CD8-positive, alpha-beta memory T cell (primary cell): ENCODE measurements at places on chromosomes 5 and 9.
A peak's percentile ranks its signal among the peaks of the same experiment; 100 is the strongest.

DNA sequence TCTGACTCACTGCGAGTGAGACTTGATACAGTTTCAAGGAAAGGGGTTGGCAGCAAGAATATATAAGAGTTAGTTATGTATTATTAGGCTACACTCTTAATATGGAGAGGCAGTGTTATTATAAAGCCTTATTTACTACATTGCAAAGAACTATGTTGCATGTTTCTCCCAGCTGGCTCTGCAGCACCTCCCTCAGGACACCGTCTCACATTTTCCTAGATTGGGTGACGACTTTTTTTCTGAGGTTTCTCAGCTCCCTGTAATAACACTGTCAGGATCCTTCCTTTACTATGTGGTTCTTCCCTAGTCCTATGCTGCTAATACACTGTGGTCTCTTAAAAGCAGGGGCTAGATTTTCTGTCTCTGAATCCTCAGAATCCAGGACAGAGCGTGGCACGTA, 153.7 kb downstream of the INSYN2B start:
- no peak for DNase-seq

DNA sequence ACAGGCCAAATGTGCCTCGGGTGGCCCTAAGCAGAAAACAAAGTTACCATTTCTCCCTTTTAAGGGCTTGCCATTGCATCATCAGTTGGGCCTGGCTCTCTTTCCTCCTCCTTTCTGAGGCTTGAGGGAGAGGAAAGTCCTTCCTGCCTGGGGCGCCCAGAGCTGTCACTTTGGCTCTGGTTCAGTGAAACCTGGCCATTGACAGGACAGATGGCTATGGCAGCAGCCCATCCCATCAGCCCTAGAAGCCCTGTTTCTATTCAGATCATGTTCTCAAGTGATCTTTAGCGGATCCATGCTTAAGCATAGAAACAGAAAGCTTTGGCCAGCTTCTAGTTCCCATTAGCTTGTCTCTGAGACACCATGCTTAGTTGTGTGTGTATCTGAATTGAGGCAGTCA, 293.4 kb downstream of the YTHDC2 start:
- DNase-seq = no peak

GRCh38 chr9:36144309-36145232, 8.0 kb downstream of the GLIPR2 start:
- DNase-seq = no peak

GRCh38 chr5:5649641-5650040, 227.2 kb downstream of the ICE1 start:
- DNase-seq = no peak

DNA sequence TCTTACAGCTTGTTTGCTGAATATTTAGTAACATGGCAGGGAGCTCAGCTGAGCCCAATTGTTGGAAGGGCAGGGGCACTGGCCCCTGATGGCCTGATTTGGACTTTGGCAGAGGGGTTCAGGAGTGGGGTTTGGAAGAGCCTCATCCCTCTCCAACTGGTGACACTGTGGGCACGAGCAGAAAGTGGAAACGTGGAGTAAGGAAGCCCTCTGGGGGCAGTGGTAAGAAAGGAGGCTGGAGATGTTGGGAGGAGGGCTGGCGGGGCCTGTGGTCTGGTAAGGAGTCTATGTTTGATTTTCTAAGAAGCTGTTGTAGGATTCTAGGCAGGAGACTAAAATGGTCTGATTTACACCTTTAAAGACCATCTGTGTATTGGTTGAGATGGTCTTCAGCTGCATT, 208.9 kb downstream of the HSPA4 start:
- DNase-seq = no peak

DNA sequence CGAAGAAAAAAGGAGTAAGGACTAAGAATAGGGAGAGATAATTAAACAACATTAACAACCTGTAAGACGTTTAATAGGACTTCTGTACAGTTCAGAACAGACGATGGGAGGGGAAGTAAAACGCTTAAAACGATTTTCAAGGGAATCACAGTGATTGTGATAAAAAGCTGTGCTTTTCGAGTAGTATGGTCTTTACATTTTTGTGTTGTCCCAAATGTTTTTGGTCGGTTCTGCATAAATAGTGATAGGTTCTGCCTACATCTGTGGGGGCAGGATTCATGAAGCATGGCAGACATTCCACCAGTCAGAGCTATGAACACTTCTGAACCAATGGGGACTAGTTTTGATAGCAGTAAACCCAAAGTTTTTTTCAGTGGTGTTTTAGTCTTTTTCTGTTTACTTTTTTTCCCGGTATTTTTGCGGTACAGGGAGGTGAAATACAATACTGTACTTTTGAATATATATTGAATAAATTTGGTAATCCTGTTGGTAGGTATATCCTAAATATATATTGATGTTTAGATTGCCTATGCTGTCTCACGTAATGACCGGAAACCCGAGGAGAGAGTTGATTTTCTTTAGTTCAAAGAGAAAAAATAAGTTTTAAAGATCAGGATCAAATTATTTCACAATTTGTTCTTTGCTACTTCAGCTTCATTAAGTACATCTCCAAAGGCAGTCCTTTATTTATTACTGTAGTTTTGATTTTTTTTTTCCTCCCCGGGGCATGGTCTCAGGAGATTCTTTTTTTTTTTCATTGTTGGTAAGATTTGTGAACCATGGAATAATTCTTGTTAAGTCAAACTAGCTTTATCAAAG, 1.3 kb downstream of the ERBIN start:
- DNase-seq = peak; percentile 54

- no peak for DNase-seq
Observed at GRCh38 chr9:137180491-137180890, 7.9 kb downstream of the ANAPC2 start.

DNA sequence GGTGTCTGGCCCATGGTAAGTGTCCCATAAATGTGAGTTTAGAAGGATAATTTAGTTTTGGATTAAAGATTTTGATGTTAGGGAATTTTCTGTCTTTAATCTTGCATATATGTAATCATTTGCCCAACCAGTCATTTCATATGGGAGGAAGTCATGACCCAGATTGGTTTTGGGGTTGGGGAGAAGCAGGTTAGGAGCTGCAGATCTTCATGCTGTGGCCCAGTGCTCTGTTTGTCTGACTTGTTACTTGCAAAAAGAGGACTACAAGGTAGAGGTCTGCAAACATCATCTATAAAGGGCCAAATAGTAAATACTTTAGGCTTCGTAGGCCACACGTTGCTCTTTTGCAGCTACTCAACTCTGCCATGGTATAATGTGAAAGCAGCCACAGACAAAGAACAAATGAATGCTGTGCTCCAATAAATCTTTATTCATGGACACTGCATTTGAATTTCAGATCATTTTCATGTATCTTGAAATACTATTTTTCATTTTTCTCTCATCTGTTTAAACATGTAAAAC, 16.8 kb downstream of the OSTF1 start:
- no peak for DNase-seq

DNA sequence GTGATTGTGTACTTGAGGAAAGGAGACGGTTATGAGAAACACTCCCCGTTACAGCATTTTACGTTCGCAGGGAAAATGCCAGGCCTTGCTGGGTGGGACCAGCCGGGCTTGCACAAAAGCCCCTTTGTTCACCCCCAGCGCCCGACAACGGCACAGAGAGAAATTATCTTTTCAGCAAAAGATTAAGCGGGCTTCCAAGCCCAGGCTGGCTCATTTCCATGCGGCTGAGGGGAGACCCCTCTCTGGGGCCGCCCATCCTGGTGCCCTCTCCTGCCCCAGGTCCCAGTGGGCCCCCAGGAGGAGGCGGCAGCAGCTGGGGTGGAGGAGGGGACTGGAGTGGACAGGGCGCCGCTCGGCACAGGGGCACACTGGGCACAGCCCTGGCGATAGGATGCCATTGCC, 50.8 kb upstream of the NOTCH1 start:
- no peak for DNase-seq

GRCh38 chr5:17219006-17219422, 1.6 kb downstream of the BASP1 start:
- DNase-seq = no peak

DNA sequence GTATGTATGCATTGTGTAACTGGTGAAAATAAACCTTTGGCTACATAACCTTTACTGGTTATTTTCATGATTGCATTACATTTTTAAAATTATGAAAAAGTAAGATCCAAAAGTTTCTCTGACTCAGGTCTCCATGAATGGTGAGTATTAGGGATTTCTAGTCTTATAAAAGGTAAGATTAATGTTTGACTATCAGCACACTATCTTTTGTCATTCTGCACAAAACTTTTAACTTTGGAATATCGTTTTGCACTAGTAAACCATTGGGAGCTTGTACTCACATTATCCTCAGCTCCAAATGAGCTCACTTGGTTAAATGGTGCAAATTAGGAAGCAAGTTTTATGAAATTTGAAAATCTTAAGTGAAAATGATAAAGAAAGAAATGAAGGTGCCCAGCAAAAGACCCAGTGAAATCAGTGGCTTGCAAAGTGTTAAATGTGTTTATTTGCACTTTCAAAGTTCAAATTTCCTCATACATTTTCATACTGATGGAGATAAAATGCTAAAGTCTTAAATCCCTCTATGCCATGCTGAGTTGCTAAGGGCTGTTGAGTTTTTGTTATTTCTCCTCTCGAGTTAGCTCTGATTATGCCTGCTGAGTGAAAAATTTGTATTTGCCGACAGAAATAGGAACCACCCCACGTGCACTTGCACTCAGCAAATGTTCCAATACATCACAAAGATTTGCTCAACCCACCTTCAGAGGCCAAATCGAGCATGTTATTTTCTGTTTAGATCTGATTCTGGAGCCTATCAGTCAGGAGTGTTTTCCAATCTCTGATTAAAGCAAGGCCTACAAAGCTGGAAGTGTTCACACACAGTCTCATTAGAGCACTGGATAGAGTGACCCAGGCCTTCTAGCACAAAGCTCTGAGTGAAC, 885.7 kb downstream of the NR2F1-AS1 start:
- no peak for DNase-seq

GRCh38 chr5:137728048-137728447, 7.8 kb downstream of the KLHL3 start:
- DNase-seq = no peak

GRCh38 chr5:66337626-66338226, 193.6 kb downstream of the SREK1 start:
- no peak for DNase-seq

DNA sequence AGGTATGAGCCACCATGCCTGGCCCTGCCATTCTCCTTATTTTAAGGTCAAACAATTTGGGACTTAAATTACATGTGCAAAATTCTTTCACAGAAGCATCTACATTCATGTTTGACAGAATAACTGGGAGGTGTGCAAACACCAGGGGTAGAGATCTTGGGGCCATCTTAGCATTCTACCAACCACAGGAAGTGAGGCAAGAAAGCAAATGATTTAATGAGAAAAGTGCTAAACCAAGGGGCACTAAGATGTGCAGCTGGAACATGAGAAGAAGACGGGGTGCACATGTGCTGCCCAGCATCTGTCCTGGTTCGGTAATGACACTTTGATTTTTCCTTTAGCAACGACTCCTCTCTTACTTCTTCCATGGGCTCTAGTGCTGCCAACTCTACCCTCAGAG, 1.2 kb upstream of the F12 start:
- no peak for DNase-seq

- DNase-seq = no peak
Observed at GRCh38 chr5:156237361-156237760, 89.6 kb upstream of the SGCD start.

GRCh38 chr5:160655717-160656116, 196.3 kb downstream of the ATP10B start:
- no peak for DNase-seq

DNA sequence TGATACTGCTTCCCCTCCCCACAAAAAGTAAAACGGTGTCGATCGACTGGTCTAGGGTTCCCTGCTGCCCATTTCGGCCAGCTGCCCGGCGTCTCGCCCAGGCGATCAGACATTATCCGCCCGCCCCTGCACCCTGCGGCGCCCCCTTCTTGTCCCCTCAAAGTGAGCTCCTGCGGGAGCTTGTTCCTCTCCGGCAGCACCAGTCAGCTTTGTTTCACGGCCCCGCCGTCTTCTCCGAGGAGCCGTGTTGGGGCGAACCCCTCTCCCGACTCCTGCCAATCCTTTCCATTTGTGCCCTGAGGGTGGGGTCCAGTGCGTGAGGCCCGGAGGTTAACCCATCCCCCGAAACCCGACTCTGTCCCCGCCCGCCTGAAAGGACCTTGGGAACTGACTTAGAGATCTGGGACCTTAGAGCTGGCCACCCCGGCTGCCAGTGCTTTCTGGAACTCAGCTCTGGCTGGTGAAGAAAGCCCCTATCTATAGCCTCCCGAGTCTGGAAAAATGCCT, 518 bp downstream of the UBE2B start:
- peak; percentile 59 for DNase-seq
